ENCODE measurements at places on chromosomes 16 and 17.

DNA sequence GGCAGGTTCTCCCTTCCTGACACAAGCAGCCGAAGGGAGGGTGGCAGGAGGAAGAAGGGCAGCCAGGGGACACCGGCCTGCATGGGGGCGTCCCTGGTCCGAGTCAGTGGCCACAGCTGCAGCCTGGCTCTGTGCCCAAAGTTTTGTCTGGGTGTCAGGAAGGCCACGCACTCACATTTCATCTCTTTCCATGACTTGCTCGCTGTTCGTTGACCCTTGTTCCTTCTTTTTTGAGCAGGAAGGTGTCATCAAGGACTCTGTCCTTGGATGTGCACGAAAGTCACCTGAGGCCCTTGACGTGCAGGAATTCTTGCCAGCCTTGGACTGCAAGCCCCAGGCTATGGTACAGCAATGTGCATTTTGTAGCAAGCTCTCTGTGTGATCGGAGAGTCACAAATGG, 93.3 kb downstream of the TNFRSF13B start:
- DNase-seq, result no peak

GRCh38 chr17:79651266-79651665, 40.4 kb upstream of the RBFOX3 start:
- peak; percentile 3 for DNase-seq

DNA sequence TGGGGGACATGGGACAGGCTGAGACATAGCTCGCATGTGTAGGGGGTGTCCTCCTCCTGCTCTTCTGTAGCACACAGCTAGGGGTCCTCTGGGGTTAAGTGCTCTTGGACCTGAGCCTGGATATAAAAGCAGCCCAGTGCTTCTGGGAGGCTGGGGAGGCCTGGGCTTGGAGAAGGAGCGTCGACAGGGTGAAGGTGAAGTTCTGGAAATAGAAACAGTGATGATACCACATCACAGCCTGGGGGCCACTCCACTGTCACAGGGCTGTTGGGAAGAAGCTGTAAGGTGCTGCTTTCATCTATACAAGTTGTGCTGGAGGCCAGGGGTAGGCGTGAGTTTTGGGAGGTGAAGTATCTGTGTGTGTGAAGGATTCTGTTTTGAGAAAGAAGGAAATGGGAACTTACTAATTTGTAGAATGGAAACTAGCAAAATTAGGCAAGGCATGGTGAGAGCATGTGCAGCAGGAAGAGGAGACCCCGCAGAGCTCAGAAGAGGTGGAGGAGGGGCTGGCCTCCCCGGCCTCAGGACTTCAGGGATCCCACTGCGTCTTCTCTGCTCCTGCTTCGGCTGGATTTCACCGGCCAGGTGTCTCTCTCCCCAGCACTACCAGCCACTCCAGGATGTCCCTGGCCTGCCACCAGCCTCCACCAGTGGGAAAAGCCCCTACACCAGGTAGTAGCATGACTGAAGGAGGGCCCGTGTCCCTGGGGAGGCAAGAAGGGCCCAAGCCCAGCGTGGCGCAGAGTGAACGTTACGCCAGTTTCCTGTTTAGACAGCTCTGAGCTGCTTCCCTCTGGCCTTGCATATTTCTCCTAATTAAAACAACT, 19.4 kb downstream of the PLCG2 start:
- DNase-seq, result peak; percentile 34

DNA sequence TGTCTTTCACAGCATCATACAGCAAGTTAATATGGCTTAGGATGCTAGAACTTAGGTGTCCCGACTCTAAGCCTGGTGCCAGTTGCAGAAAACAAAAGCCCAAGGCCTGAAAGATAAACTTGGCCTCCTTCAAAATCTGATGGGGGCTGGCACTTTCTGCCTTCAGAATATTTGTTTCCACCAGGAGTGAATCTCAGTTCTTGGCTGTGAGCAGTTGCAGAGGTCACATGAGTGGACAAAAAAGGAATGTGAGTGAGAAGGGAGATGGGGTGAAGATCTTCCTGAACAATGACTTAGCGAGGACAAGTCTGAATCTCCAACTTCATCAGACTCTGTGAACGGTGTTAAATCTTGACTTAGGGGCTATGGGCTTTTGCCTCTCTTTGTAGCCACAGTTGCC, 46.6 kb downstream of the HOXB1 start:
- no peak for DNase-seq

DNA sequence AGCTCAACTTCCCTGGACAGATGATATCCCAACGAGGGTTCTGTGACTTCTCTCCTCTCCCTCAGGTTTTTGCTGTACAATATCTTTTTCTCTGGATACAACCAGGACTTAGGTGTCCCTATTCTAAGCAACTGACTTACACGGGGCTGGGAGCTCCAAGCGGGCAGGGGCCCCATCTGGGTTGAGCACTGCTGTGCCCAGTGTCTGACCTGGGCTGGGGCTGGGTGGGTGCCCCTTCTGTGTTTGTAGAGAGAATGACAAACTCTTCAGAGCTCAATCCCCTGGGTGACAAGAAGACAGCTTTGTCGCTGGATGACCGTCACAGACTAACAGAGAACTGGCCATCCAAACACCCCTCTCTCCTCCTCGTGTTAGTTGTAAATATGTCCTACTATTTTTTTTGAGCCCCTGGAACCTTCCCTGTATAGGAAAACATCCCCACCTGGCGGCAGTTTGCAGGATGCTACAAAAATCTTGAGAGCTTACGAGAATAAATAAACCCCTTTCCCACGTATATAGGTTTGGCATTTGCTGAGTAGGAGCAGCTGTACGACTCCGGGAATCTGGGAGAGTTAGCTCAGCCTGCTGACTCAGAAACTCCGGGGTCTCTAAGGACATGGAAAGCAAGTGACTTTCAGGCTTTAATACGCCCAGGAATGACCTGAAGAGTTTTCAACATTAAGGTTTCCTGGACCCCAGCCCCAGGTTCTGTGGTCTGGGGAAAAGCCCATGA, 23.7 kb upstream of the RCVRN start:
- peak; percentile 68 for DNase-seq
